ENCODE measurements at places on chromosomes 11 and 22.
A peak's percentile ranks its signal among the peaks of the same experiment; 100 is the strongest.

GRCh38 chr11:28992996-28993395 lies 884.8 kb downstream of the METTL15 start:
- no peak for DNase-seq

GRCh38 chr11:65785319-65786007 lies 1.4 kb upstream of the OVOL1 start:
- no peak for DNase-seq

DNA sequence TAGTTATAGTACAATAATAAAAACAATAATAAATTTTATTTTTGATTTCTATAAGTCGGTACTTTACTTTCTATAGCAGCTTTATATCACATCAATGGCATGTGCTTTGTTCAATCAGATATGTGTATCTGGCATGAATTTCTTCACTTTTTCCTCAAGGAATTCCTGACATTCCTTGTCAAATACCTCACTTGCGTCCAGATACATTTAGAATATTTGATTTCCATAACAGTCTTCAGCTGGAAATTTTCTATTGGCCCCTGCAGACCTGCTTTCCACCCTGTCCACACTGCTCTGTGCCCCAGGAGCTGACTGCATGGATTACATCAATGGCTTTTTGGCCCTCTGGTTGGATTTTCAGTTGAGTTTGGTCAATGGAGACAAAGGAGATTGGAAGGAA lies 93.2 kb downstream of the FAR1 start:
- no peak for DNase-seq

DNA sequence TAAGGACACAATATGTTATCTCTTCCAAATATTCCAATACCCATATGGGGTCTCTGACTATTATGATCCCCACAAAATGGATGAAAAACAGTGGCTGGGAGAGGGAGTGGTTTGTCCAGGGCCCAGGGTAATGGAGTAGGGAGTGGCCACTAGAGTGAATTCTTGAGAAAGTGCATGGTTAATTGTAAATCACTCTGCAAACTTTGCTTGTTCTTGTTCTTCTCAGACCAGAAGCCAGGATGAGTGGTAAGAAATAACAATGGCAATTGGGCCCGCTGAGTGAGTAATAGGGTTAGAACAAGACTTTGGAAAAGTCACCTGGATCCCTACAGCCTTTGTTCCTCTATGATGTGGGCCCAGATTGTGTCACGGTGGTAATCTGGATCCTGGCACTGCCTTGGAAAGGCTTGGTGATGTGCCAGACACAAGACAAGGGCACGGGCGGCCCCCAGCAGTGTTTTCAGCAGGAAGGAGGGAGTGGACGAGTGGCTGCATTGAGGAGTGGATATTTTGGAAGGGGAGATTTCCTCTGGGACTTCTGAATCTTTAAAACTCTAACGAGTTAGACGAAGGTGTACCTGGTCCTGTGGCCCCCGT lies 18.2 kb upstream of the KIRREL3 start:
- no peak for DNase-seq

GRCh38 chr11:94068764-94069163 lies 47.6 kb downstream of the HEPHL1 start:
- peak; percentile 78 for DNase-seq

Data from bronchial epithelial cell (primary cell).